ENCODE measurements at places on chromosomes 2 and 18.

GRCh38 chr2:24821433-24821891 is 28.2 kb downstream of the CENPO start:
- no peak for DNase-seq

DNA sequence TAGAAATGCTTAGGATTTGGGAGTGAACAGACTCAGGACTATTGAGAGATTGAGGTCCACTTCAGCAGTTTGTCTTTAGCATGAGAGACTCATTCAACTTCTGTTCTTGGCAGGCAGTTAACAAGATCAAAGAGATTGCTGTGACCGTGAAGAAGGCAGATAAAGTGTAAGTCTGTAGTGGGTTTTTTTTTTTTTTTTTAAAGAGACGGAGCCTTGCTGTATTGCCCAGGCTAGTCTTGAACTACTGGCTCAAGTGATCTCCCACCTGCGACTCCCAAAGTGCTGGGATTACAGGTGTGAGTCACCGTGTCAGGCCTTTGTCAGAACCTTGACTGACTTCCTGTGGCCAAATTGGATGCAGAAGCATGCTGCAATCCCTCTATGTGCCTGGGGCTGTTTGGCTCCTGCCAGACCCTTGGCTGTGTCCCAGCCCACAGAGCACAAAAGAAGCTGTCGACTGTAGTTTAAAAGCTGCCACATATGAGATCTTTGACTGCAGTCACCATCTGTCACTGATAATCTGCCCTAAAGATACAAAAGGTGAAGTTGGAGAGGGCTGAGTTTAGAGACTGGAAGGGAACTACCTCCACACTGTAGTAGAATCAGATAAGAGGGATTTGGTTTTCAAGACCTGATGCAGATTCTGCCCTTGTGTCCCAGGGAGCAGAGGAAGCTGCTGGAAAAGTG is 9.9 kb downstream of the CCT7 start:
- peak; percentile 52 for DNase-seq

DNA sequence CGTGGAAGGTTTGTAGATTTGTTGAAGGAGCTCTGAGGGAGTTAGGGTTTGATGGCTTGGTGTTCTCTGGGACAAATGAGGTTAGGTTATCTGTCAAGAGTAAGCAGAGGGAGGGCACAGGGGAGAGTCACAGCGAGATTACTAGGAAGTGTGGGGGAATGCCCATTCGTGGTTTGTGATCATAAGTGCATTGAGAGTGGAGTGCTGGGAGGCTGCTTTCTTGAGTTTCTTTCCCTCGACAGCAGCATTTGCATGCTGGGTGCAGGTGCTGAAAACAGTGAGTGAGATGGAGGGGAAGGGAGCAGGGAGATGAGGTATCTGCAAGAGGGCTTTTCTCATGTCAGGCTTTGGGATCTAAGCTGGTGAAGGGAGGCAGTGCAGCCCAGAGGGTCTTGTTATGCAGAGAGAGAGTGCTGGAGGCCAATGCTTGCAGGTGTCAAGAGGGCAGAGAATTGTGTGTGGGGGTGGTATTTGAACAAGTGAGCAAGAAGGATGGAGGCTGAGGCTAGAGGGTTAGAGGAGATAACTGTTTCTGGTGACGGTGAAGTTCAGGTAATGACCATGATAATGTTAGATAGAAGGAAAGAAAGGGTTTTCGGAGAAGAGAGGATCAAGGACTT is 8.8 kb downstream of the RALB start:
- no peak for DNase-seq

GRCh38 chr2:233208382-233209116 is 42.9 kb upstream of the ATG16L1 start:
- no peak for DNase-seq

- DNase-seq: no peak
These were observed 254.2 kb downstream of the KCNS3 start for GRCh38 chr2:18132697-18133096.

GRCh38 chr2:156935616-156936015 is 321.9 kb upstream of the GALNT5 start:
- DNase-seq: no peak

- DNase-seq: no peak
These were observed 65.6 kb downstream of the SH3BP4 start for GRCh38 chr2:235017441-235017840.

GRCh38 chr2:163528640-163529217 is 207.1 kb downstream of the FIGN start:
- no peak for DNase-seq

DNA sequence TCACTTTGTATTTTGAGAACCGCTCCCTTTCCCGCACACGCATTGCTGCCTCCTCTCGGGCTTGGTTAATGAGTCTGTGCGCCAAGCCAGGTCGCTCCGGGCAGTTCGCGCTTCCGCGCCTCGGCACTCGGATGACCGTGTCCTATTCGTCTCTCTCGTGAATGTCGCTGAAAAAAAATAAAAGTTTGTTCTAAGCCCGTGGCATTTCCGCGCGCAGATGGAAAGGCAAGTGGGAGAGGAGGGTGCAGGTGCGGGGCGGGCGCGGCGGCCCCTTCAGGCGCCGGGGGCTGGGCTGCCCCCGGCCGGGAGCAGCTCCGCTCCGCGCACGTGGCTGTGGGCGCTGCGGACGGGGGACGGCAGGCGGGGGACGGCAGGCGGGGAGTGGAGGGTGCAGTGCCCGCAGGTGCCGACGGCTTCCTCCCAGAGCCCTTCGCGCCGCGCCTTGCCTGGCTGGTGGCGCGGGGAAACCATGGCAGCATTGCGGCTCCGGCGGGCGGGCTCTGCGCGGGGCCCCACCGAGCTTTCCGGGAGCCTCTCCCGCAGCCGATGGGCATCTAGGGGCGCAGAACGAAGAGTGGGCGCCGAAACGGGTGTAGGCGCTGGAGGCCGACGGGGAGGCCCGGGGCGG is 159.6 kb upstream of the SIX2 start:
- DNase-seq: no peak

DNA sequence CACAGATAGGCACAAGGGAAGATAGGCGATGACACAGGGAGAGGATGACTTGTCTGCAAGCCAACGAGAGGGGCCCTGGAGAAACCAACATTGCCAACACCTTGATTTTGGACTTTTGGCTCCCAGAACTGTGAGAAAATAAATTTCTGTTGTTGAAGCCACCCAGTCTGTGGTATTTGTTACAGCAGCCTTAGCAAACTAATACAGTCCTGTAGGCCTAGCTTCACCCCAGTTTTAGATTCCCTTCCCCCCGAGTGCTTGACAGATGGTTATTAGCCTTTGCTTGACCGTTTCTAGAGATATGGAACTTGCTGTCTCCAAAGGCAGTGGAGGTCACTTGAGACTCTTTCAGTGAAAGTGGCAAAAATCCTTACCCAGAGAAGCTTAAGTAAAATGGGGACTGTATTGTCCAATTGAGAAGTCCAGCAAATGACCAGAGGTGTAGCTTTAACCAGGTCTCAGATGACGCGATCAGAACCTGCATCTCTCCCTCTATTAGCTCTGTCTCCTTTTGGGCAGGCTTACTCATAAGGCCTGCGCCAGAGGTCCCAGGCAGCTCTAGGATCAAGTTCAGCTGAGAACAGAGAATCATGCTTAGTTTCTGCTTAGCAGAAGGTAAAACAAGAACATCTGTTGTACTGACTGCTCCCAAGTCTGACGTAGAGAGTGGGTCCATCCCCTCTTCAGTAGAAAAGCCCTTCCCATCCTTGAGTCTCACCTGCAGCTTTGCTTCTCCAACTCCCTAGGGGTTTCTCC is 50.4 kb downstream of the MFSD6 start:
- DNase-seq: no peak

- no peak for DNase-seq
These were observed 38.3 kb downstream of the CCBE1 start for GRCh38 chr18:59658941-59659340.

DNA sequence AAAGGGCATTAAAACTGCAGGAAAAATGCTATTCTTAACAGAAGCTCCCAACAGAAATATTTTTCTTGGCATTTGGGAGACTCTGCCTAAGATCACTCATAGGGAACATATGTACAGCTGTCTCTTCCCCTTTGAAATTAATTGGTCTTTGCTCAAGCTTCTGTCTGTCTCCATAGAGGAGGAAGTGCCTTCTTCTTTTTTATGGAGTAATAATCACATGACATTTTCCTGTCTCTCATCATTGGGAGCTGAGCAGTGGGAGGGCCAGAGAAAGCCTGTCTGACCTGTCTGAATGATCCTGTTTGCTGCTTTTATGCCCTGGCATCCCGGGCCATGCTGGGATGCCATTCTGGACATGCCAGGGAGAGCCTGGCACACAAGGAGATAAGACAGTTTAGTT is 145.6 kb downstream of the AQP4 start:
- no peak for DNase-seq

- DNase-seq: no peak
These were observed 7.3 kb downstream of the PLA2R1 start for GRCh38 chr2:160054984-160055725.

DNA sequence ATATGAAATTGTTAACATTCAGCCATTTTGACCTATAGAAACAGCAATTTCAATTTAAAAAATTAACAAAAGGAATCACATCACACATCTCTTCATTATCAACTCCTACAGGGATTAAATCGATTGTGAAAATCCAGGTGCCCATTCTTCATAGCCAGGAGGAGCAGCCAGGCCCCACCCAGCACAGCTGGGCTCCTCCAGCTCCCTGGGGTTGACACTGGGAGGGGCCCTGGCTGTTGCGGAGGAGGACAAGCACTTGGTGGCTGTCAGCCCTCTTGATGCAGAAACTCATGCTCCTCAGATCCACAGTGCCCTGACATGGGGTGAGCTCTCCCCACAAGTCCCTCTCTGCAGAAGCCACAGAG is 99.8 kb downstream of the FAM210A start:
- no peak for DNase-seq

DNA sequence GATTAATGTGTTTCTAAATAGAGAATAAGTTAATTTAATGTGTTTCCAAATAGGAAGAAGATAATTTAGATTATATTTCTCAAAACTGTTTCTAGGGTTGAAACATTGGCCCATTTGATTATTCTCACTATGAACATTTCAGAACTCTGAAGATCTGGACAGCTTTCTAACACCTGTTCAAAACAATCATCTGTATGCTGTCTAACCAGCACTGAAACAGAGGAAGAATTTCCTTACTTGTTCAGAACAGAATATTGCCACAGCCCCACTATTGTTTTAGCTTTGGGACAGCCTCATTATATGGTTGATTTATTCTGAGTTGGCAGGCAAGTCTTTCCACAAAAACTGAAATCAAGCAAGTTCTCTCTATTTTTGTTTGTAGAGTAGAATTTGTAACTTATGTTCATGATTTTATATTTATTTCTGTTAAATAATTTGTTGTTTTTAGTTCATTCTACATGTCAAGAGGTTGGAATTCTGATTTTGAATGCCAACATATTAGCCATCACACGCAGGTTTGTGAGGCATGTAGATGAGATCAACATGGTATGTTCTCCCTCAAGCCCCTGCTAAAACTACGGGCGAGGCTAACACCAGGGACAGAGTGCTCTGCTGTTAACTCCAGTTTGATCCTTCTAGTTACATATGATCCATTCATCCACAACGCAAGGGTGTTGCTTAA is 11.2 kb downstream of the IL18RAP start:
- no peak for DNase-seq

DNA sequence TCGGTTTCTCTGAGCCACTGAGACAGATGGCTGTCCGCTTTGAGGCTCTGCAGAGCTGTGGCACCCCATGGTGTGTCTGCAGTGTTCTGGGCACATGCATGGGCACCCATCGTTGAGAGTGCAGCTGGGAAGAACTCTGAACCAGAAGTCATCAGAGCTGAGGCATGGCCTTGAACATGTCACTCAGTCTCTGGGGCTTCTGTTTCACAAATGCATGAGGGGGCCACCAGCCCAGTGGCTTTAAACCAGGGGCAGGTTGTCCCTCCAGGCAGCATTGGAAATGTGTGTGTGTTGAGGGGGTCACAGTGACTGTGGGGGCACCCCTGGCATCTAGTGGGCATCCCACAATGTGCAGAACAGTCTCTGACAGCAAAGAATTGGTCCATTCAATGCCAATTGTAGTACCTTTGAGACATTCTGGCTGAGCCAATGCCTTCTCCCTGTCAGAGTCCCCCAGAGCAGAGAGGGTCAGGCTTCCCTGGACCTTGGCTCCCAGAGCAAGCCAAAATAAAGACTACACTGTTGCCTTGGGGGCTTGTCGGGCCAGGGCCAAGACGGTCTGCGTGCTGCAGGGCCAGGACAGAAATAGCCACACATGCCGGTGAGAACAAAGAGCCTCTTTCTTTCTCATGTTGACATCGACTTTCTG is 9.3 kb upstream of the PSMD1 start:
- DNase-seq: no peak

- no peak for DNase-seq
These were observed 18.8 kb downstream of the EPHA4 start for GRCh38 chr2:221553333-221553732.

DNA sequence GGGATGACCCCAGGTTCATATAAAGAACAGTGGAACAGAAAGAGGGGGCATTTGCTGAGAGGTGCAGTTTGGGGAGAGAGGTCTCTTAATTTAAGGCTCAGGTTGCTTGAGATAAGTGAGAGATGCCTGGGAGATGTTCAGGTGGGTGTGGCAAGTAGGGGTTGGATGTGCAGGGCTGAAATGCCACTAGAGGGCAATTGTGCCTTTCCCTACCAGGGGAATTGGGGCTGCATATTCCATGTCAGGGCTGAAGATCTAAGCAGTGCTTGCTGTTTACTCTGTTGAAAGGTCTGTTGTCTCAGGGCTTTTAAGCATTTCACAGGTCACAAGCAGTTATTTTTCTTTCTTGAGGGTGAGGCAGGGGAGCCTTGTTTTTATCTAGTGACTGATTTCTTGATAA is 7.8 kb downstream of the CCDC85A start:
- no peak for DNase-seq

GRCh38 chr2:13240789-13241487 is 524.2 kb downstream of the TRIB2 start:
- no peak for DNase-seq

DNA sequence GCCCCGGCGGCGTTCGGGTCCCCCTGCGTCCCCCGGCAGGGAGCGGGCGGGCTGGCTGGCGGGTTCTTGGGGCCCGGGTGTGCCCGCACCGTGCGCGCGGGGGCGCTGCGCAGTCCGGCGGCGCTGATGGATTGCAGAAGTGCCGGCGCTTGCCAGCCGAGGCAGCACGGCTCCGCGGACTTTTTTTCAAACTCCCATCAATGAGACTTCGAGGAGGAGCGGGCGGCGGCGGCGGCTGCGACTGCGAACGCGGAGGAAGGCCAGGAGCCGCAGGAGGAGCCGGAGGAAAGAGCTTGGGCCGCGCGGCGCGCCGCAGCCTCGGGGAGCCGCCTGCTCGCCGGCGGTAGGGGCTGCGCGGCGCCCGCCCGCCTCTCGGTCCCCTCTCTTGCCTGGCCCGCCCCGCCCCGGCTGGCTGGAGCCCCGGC is at the start of gene GLI2:
TSS of gene GLI2 (plus strand) at position 123 of the 425 bp plus-strand sequence. CDS start 61,453 bp downstream, outside the sequence.
- peak; percentile 77 for DNase-seq

DNA sequence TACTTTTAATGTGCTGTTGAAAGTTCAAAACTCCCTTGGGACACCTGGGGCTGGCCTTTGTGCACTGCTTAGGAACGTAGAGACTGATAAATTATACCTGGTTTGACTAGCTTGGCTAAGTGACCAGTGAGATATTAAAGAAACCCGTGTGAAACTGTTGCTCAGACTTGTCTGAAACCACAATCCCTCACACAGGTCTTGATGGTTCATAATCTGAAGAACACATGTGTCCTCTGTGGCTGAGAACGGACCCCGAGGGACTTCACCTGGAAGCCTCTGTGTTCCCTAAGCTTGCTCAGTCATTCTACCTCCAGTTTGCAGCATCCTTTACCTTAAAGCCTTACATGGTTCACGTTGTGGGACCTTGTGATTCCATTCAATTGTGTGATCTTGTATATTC is 218.8 kb downstream of the CBLN2 start:
- no peak for DNase-seq

- no peak for DNase-seq
These were observed 71.4 kb downstream of the NXPH2 start for GRCh38 chr2:138708682-138709241.

Data from prostate gland (tissue), 2 donors.